ENCODE measurements at places on chromosomes 12 and 14.
A peak's percentile ranks its signal among the peaks of the same experiment; 100 is the strongest.

DNA sequence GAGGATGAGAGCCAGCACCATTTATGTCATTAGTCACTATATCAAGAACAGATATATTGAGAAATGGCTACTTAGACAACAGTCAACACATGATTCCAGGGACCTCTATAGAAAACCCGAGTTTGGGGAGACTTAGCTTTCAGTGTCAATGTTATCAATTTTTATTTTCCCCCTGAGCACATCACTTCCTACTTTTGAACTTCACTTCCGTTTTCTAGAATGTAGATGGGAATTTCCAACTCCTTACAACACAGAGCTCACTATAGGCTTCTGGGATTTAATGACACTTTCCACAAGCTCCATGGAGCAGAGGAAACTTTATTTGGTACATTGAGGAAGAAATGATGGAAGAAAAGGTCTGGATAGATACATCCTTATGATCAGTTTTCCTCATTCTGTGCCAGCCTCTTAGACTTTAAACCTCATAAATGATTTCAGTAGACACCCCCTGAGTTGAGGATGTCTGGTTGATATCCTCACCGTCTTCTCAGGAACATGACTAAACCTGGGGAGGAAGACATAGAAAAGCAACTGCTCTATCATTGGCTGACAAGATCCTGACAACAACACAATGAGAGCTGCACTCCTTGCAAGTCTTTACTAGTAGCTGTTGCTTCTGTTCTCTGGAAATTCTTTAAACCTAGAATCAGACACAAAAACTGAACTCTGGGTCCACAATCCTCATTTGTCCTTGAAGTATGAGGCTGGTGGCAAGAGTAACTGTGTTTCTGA lies 449.4 kb upstream of the OR4E1 start:
- no peak for DNase-seq

DNA sequence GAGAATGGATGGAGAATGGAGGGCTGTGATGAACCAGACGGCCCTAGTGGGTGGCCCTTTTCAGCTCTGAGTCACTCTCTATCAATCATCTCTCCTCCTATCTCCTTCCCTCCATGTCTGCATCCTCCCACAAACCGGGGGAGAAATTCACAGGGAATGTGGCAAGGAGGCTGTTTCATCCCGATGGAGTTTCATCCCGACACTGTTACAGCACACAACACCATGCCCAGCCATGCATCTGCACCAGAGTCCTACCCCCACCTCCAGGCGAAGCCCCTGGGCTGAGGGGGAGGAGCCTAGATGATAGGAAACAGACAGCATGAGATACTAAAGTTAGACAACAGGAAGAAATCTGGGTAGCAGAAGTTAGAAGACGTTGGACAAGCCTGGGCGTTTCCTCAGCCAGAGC lies 20.8 kb downstream of the SLC8B1 start:
- DNase-seq, result peak; percentile 79

GRCh38 chr12:31323391-31324115 lies 2.4 kb downstream of the SINHCAF start:
- DNase-seq, result no peak

GRCh38 chr14:91155626-91156089 lies 41.8 kb downstream of the DGLUCY start:
- DNase-seq, result no peak
